ENCODE measurements at places on chromosomes 1 and 21.

GRCh38 chr1:156525071-156525501, 24.5 kb upstream of the MEF2D start:
- DNase-seq, result no peak

GRCh38 chr1:109874445-109874844, 36.2 kb upstream of the CSF1 start:
- DNase-seq, result no peak

DNA sequence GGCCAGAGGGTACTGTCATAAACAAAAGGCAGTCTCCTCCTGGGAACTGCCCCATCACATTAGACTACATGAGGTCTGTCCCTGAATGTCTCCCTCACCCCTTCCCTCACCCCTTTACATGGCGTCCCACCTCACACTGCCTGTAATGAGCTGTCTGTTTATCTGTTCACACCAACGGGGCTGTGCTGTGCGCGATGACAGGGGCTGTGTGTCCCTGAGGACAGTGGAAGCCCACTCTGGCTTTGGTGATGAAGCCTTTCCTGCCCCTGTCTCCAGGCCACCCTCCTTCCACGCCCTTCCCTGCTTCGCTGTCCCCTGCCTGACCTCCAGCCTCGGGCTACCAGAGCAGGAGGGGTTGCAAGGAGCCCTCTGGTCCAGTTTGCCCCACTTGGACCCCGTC, 22.7 kb downstream of the RHBG start:
- DNase-seq, result no peak

DNA sequence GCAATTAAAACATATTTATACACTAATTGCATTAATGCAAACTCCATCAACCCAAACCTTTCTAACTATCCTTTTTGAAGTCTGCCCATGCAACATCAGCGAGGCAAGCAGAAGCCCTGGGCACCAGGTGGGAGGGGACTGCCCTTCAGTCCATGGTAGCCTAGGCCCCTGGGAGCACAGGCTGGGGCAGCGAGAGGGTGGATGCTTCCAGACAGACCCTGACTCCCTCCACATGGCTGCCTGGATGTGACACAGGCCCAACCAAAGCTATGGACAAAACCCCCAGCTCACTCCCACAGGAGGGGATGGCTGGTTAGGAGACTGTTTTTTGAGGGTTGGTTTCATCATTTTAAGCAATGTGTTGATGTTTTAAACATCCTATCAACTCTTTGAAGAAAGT, 17.8 kb upstream of the LRRC47 start:
- DNase-seq, result no peak

DNA sequence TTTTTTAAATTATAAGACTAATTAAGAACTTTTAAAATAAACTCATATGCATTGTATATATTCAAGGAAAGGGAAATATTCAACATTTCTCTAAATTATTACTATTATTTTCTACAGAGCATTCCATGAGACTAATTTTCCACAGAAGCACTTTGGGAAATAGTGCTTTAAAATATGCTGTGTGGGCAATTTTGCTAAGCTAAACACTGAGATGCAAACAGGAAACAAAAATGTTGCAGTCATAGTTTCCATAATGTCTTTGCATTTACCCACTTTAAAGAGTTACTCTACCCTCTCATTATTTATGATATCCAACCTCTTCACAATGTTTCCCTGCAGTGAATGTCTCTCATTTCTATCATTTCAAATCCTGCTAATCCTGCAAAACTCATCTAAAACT, 269.6 kb upstream of the BEND5 start:
- no peak for DNase-seq

DNA sequence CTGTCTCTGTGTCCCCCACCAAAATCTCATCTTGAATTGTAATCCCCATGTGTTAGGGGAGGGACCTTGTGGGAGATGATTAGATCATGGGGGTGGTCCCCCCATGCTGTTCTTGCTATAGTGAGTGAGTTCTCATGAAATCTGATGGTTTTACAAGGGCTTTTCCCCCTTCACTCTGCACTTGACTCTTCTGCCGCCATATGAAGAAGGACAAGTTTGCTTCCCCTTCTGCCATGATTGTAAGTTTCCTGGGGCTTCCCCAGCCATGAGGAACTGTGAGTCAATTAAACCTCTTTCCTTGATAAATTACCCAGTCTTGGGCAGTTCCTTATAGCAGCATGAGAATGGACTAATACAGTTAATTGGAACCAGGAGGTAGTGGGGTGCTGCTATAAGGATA, 137.1 kb upstream of the RAB4A start:
- no peak for DNase-seq

DNA sequence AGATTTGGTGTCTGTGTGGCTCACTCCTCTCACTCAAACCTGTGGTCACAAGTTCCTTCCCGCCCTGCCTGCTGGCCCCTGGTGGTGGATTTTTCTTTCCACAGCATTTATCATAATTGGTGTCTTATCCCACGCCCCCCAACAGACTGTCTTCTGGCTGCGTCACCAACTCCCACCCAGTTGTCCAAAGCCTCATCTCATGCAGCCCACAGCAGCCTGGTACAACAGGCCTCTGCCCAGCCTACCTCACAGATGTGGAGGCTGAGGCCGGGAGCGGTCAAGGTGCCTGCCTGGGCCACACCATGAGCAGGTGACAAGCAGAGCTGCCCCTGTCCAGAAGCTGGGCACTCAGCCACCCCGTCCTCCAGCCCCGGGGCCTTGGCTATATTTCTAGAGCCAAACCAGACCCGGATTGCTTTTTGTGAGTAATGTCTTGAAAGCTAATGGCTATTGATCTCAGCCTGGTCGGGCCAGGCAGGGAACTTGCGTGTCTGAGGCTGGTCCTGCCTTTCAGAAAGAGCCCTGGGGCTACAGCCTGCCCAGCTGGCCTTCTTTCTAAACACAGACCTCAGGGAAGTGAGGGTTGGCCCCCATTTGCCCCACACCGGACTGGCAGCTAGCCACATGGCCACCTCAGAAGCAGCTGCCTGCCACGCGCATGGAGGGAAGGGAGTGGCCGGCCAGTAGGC, 2.6 kb downstream of the KCNAB2 start:
- no peak for DNase-seq

- DNase-seq, result no peak
Measured at GRCh38 chr1:169060043-169060722, 46.3 kb upstream of the ATP1B1 start.

- no peak for DNase-seq
Measured at GRCh38 chr1:23650344-23650990, 41.1 kb upstream of the RPL11 start.

GRCh38 chr1:226949401-226949800, 9.3 kb downstream of the COQ8A start:
- DNase-seq, result no peak

GRCh38 chr21:46667741-46668380, 32.4 kb downstream of the PRMT2 start:
- DNase-seq, result no peak

DNA sequence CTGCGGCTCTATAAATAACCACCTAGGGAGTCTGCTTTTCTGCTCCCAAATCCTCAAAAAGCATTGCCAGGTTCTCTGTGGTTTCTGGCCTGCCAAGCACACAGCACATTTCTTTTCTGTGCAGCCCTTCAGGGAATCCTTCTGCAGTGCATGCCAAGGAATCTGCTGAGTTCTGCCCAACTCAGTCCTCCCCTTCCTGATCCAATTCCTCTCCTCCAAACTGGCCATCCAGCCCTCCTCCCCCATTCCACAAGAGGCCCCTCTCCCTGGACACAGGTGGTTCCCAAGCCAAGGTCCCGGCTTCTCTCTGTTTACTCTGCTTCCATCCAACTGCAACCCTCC, 61.8 kb downstream of the HIVEP3 start:
- no peak for DNase-seq

DNA sequence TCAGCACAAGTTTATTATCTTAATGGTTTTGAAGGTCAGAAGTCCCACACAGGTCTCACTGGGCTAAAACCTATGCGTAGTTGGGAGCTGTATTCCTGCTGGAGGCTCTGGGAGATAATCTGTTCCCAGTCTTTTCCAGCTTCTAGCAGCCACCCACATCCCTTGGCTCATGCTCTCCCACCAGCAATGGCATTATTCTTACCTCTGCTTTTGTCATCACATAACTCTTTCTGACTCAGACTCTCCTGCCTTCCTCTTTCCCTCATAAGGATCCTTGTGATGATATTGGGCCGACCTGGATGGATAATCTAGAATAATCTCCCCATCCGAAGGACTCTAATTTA, 122.2 kb upstream of the PRDX6 start:
- no peak for DNase-seq

- no peak for DNase-seq
Measured at GRCh38 chr21:25855576-25855975, 120.8 kb downstream of the GABPA start.

GRCh38 chr1:43547538-43548072, 16.9 kb downstream of the PTPRF start:
- no peak for DNase-seq

GRCh38 chr21:38683222-38683621, 122.5 kb upstream of the ETS2 start:
- no peak for DNase-seq

DNA sequence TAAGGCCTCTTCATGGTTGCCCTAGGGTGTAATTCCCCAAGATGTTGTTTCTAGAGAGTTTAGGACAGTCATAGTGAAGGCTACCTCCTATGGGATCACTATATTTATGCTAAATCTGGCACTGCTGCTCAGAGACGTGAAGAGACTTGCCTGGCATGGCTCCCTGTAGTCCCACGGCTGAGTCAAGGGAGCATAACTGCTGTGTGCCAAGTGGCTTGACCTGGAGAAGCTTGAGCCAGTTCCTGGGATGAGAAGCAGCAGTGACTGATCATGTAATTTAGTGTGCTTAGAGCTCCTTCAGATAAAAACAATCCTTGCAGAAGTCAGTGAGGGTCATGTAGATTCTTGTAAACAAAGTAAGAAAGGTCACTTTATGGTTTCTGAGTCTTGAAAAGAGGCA, 68.9 kb upstream of the TSPAN2 start:
- no peak for DNase-seq

DNA sequence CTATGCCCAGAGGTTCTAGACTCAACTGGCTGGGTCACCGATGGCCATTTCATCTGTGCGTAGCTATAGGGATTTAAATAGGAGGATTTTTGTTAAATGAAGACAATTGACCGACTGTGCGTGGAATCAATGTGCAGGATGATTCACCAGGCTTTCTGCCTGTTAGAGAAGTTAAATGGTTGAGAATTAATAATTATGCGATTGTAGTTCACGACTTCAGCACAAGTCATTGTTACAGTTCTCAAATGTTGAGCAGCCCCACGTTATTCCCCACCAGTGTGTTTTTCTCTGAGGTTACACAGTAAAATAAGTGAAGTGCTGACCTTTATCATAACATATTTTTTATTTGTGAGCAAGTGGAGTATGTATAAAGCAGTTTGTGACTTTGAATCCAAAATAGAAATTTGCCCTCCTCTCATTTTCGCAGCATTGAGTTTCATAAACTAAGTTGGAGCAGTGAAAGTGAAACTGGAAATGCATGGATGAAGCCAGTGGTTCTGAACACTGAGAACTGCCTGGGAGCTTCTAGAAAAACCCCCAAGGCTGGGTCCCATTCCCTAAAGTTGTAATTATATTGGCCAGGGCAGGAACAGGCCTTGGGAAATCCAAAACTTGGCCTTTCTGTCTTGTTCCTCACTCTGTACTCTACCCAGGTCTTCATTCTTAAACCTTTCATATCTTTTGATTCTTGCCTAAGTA, 102.6 kb downstream of the GALNT2 start:
- no peak for DNase-seq

All from activated CD4-positive, alpha-beta T cell treated with anti-CD3 and anti-CD28 coated beads for 4 hours (primary cell).